ENCODE measurements at places on chromosomes 5 and 9.
A peak's percentile ranks its signal among the peaks of the same experiment; 100 is the strongest.

GRCh38 chr5:171681677-171682076 is 103.9 kb upstream of the SMIM23 start:
- DNase-seq, result no peak

- DNase-seq, result no peak
Measured at GRCh38 chr9:136143215-136144001, 24.7 kb upstream of the TMEM250 start.

DNA sequence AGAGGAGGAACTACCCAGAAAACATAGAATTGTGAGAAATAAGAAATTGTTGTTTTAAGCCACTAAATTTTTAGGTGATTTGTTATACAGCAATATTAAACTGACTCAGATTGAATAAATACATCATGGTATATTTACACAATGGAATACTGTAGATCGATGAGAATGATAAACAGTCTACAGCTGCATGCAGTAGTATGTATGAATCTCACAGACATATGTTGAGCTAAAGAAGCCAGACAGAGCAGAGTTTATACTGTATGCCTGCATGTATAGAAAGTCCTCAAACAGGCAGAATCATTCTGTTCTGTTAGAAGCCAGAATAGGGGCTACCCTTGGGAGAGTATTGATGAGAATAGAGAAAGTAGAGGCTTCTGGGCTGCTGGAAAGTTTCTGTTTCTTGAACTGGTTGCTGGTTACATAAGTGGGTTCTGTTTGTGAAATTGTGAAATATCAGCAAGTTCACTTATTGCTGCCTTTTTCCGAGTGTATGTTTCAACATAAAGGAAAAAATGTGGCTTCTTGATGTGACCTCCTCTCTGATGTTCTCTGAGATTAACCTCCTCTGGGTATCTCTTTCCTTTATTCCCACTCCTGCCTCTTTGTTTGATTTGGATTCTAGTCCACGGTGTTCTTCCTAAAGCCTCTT is 9.6 kb downstream of the KIAA1958 start:
- DNase-seq, result no peak

- no peak for DNase-seq
Measured at GRCh38 chr5:81994679-81995078, 22.9 kb downstream of the ATG10 start.

GRCh38 chr9:97438257-97438656 is 26.4 kb downstream of the TDRD7 start:
- DNase-seq, result no peak

GRCh38 chr9:124054582-124055227 is 43.1 kb downstream of the LHX2 start:
- DNase-seq, result peak; percentile 91

DNA sequence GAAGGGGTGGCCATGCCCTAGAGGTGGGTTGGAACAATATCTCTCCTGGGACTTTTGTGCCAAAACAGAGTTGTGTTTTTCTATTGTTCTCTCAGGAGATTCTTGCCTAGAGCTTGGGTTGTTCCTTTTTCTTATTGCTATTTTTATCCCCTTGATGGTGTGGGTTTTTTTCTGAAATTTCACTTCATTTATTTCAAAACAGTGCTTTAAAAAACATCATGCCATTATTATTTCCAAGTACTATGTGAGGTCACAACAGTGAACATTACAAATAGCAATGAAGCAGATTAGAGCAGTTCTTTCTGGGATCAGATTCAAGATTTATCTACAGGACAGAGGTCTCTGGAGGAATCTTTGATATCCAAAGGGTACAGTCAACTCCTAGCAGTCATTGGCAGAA is 76.6 kb downstream of the ACTBL2 start:
- no peak for DNase-seq

GRCh38 chr5:124627815-124628595 is 118.4 kb downstream of the ZNF608 start:
- DNase-seq, result no peak

- DNase-seq, result no peak
Measured at GRCh38 chr5:109516390-109516789, 106.6 kb upstream of the PJA2 start.

DNA sequence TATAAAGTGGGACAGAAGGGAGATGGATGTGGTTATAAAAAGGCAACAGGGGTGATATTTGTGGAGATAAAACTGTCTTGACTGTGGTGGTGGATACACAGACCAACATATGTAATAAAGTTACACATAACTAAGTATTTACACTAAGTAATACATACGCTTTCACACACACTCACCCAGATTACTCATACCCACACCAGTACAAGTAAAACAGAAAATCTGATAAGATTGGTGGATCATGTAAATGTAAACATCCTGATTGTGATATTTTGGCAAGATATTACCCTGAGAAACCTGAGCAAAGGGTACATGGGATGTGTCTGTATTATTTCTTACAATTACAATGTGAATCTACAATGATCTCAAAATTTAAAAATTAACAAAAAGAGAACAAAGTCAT is 53.3 kb upstream of the SLIT3 start:
- no peak for DNase-seq

GRCh38 chr5:61162010-61162831 is at the start of gene SMIM15:
Gene SMIM15, minus strand, starts transcription at chr5:61162468. Its CDS starts 2,297 bp downstream, at chr5:61160171.
- DNase-seq, result peak; percentile 96

GRCh38 chr5:5645198-5645597 is 222.7 kb downstream of the ICE1 start:
- no peak for DNase-seq

DNA sequence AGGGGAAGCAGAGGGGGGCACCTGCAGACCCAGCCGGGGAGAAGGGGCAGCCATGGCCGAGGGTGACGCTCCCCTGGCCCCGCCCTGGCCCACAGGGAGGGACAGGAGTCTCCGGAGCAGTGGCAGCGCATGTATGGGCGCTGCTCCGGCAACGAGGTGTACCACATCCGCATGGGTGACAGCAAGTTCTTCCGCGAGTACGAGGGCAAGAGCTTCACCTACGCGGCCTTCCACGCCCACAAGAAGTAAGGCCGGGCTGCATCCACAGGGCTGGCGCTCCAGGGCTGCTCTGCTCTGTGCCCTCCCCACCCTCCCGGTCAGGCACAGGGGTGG is 68.2 kb downstream of the KCNT1 start:
- no peak for DNase-seq

DNA sequence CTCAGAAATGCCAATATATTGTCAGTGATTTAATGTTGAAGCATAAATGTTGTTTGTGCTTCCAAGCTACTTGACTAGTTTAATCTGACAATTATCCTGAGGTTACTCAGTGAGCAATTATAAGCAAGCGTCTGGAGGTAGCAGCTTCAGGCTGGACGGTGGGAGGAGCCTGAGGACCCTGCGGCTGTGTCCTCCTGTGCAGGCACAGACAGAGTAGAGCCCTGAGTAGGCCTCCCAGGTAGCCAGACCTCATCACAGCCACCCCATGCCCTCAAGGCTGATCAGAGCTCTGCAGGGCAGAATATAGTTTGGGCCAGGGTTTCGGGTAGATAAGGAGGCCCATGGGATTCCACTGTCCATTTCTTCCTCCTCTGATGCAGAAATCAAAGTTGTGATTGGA is 153.6 kb downstream of the DRD1 start:
- DNase-seq, result no peak

- peak; percentile 40 for DNase-seq
Measured at GRCh38 chr9:107784235-107784958, 294.8 kb upstream of the KLF4 start.

DNA sequence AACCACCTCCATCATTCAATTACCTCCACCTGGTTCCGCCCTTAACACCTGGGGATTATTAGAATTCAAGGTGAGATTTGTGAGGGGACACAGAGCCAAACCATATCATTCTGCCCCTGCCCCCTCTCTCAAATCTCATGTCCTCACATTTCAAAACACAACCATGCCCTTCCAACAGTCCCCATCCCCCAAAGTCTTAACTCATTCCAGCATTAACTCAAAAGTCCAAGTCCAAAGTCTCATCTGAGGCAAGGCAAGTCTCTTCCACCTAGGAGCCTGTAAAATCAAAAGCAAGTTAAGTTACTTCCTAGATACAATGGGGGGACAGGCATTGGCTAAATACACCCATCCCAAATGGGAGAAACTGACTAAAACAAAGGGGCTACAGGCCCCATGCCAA is 18.8 kb downstream of the PSIP1 start:
- no peak for DNase-seq

- no peak for DNase-seq
Measured at GRCh38 chr9:115649991-115650472, 503.6 kb upstream of the PAPPA start.

DNA sequence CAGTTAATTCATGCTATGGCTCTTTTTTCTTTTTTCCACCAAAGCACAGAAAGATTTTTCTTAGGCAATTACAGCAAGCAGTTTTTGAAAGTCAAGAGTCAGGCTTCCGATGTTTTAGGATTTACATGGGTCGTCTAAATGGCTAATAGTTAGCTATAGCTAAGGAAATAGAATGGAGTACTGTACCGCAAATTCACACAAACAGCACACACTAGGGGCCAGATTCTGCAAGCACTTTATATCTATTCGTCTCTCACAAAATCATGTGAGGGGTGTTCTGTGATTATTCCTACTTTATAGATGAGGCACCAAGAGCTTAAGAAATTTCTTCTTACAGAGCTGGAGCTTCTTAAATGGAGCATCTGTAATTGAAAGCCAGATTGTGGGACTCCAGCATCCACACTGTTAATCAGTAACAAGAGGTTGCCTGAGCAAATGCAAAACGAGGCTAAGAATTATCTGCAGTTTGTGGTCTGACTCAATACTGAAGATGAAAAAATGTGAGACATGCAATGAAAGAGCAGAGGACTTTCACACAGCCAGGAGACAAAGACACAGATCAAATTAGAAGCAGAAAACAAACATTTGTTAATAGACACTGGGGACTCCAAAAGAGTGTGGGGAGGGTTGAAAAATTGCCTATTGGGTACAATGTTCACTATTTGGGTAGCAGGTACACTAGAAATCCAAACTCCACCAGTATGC is 62.7 kb upstream of the CTXN3 start:
- DNase-seq, result peak; percentile 53

GRCh38 chr5:138274189-138274853 is at the start of gene GFRA3:
Gene GFRA3, minus strand, starts transcription at chr5:138274621. Its CDS starts 197 bp downstream, at chr5:138274424.
- DNase-seq, result peak; percentile 30

DNA sequence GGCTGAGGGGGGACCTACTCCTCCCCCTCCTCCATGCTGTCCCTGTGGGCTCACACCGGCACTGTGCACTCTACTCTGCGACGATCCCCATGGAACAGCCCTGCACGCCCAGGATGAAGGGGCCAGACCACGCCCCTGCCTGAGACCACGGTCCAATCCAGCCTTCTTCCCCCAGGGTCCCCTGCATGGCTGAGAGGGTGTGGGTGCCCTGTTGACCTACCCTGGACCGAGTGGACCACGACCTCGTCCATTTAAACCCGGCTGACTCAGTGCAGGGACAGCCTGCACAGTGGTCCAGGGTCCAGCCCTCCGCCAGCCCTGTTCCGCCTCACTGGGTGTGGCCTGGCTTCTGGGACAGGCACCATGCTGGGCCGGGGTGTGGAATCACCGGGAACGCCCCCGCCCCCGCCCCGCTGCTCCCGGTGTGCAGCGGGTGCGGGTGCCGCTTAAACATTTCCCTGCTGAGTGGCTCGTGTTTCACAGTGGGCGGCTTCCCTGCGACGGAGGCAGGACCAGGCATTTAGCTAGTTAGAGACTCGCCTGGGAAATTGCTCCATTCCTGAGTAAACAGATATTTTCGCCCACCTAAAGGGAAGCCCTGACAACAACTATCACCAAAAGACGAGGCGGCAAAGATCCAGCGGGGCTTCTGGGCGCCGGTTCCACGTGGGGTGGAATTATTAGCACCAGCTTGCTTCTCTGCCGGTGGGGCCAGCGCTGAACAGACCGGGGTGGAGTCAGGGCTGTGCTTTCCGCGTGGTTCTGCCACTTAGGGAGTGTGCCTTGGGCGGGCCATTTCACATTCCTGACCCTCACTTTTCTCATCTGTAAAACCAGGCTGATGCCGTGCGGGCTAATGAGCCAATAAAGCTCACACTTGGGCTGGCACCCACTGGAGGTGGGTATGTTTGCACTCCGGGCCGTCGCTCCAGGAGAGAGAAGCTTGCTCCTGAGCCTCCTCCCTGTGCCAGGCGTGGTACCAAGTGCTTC is 22.6 kb downstream of the DBH start:
- DNase-seq, result no peak

DNA sequence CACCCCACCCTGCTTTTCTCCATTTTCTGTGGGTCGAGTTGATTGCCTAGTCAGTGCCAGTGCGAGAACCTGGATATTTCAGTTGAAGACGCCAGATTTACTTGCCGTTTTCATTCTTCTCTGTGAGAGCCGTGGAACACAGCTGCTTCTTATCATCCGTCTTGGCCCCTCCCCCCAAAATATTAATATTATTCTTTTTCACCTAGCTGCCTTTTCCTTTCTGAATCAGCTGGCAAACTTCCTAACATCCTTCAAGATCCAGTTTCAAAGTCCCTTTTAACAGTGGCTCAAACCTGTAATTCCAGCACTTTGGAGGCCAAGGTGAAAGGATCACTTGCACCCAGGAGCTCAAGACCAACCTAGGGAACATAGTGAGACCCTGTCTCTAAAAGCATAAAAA is 117.1 kb upstream of the RASA1 start:
- DNase-seq, result no peak

DNA sequence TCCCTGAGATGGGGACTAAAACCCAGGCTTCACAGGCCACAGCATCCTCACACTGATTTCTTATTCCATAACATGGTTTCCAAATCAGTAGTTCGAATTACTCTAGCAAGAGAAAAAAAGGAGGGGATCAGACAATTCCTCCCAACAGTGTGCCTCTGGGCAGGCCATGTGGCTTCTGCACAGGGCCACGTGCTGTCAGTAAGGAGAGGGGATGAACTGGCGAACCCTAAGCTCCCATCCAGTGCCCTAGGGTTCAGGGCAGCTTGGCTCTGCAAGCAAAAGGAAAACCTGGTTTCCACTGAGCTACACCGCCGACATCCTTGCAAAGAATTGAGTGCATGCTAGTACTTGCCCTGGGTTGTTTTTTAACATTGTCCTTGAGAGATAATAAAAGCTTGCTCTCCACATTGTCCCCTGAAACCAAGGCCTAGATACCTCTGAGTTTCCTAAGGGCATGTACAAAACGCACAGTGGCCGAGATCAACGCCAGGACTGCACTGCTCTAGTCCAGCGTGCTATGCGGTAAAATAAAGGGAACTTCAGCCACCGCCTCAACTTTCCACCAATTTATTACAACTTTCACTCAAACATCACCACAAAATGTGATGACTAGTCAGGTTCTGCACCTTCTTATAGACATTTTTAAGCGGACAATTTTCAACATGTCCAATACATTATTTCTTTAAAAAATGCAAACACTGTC is 4.5 kb downstream of the CAMSAP1 start:
- no peak for DNase-seq

- DNase-seq, result peak; percentile 81
Measured at GRCh38 chr9:99057665-99058625, 47.0 kb upstream of the TGFBR1 start.

GRCh38 chr5:152113401-152113800 is 188.8 kb upstream of the GLRA1 start:
- DNase-seq, result peak; percentile 22

- no peak for DNase-seq
Measured at GRCh38 chr9:2765250-2765880, 48.1 kb downstream of the KCNV2 start.

GRCh38 chr5:165333623-165334022 is 1828.2 kb downstream of the MAT2B start:
- DNase-seq, result no peak

GRCh38 chr9:136577941-136578625 is 32.2 kb upstream of the NOTCH1 start:
- DNase-seq, result no peak

GRCh38 chr5:11801061-11801460 is 103.2 kb downstream of the CTNND2 start:
- DNase-seq, result no peak

Data from GM12865 (cell line).